ENCODE measurements at places on chromosomes 4 and X. TPM values are rescaled to one million over a fixed set of nuclear protein-coding genes. Genes with fewer than 3 reads are reported as not detected.

The IQCM gene
- not detected for total RNA-seq

The CDX4 gene
- total RNA-seq = not detected

The RRH gene
- total RNA-seq = 0.41 TPM

The TMPRSS11A gene
- 0.81 TPM for total RNA-seq

The WDR1 gene
- 313 TPM for total RNA-seq

The PCDH18 gene
- total RNA-seq = 91.8 TPM

The TIGD4 gene
- 1.8 TPM for total RNA-seq

The RAB33A gene
- total RNA-seq = 1.8 TPM

The EMCN gene
- total RNA-seq = 0.51 TPM

The SPP1 gene
- total RNA-seq = 375 TPM

The DKC1 gene
- total RNA-seq = 62.7 TPM

The FAM47E gene
- 5.4 TPM for total RNA-seq

The FGB gene
- 199 TPM for total RNA-seq

The TRPC5OS gene
- not detected for total RNA-seq

The GPR82 gene
- total RNA-seq = not detected

The PASD1 gene
- total RNA-seq = not detected

The HPGDS gene
- not detected for total RNA-seq

The POF1B gene
- total RNA-seq = 19.7 TPM

The MRPS18C gene
- 47.8 TPM for total RNA-seq

The TBC1D8B gene
- 10.6 TPM for total RNA-seq

The P2RY10 gene
- not detected for total RNA-seq

The USP51 gene
- 3.5 TPM for total RNA-seq

The STK32B gene
- 3.0 TPM for total RNA-seq

The GPRIN3 gene
- 4.5 TPM for total RNA-seq

The KLHL15 gene
- 12.0 TPM for total RNA-seq

The TCEAL1 gene
- 22.3 TPM for total RNA-seq

The ADRA2C gene
- total RNA-seq = 7.9 TPM

The CFAP47 gene
- total RNA-seq = 3.0 TPM

The ITIH6 gene
- total RNA-seq = not detected

The ARHGEF9 gene
- 22.6 TPM for total RNA-seq

The SCML2 gene
- 2.5 TPM for total RNA-seq

The AFF2 gene
- 12.6 TPM for total RNA-seq

The DDX60 gene
- total RNA-seq = 8.7 TPM

The TMEM156 gene
- total RNA-seq = not detected

The EVC gene
- total RNA-seq = 14.5 TPM

The EDA gene
- total RNA-seq = 3.9 TPM

The LNX1 gene
- total RNA-seq = 5.3 TPM

The CYTL1 gene
- 0.52 TPM for total RNA-seq

The MMRN1 gene
- total RNA-seq = 4.7 TPM

The HAUS3 gene
- 12.3 TPM for total RNA-seq

The RNF175 gene
- 11.3 TPM for total RNA-seq

The MAGEA4 gene
- not detected for total RNA-seq

The GLUD2 gene
- 5.8 TPM for total RNA-seq

The KLHL8 gene
- 11.2 TPM for total RNA-seq

The HTR2C gene
- 0.71 TPM for total RNA-seq

The ADGRG4 gene
- 1.2 TPM for total RNA-seq

The SPANXN4 gene
- not detected for total RNA-seq

The TMEM164 gene
- 48.8 TPM for total RNA-seq

The DACH2 gene
- 4.2 TPM for total RNA-seq

The ATP10D gene
- total RNA-seq = 17.1 TPM

The PRR27 gene
- total RNA-seq = not detected

The TMLHE gene
- total RNA-seq = 18.5 TPM

The RAI2 gene
- total RNA-seq = 5.7 TPM
